ENCODE measurements at places on chromosomes 5 and 9. TPM values are rescaled to one million over a fixed set of nuclear protein-coding genes. Genes with fewer than 3 reads are reported as not detected.

Gene PROB1
- total RNA-seq, result 4.1 TPM

Gene CCL28
- 12.4 TPM for total RNA-seq

- no peak for DNase-seq
These were observed 28.9 kb downstream of the TAF11L14 start for GRCh38 chr5:17663182-17663581.

DNA sequence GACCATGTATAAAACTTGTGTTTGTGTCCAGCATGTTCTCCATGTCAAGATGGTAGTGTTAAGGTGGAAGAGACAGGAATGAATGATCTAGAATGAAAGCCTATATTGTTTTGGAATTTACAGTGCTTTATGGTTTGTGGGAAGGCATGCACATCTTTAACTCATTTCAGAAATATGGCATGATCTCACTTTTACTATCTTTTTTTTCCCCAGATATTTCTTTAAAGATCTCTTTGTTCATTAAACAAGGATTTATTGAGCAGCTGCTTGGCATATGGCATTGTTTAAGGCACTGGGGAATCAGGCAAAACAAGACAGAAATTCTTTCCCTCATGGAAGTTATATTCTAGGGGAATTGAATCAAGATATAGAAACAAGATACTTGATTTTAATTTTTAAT, 51.7 kb downstream of the SLC12A2 start:
- DNase-seq, result no peak

Data from activated CD8-positive, alpha-beta T cell treated with anti-CD3 and anti-CD28 coated beads for 36 hours (primary cell).